DND-41 (cell line): ENCODE measurements at places on chromosomes 12 and 14.

DNA sequence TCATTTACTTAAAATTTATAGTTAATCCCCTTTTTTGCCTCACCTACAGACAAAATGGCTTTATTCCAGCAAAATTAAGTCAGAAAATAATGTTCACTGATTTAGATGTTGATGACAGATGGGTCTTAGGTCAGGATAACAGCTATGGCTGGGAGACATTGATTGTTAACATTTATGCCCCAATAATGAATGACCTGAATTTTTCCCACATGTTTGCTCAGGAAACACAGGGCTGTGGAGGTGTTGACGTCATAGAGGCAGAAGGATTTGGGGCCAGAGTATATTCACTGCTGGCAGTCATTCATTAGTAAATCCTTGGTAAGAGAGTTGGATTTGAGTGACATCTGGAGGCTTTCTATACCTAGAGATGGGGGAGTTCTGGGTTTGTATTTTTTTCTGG, 121.3 kb downstream of the PDE3A start:
- no peak for DNase-seq

- no peak for DNase-seq
These were observed 215.8 kb downstream of the PHLDA1 start for GRCh38 chr12:75815756-75816155.

GRCh38 chr12:66345956-66346355, 43.7 kb downstream of the HELB start:
- DNase-seq = no peak

DNA sequence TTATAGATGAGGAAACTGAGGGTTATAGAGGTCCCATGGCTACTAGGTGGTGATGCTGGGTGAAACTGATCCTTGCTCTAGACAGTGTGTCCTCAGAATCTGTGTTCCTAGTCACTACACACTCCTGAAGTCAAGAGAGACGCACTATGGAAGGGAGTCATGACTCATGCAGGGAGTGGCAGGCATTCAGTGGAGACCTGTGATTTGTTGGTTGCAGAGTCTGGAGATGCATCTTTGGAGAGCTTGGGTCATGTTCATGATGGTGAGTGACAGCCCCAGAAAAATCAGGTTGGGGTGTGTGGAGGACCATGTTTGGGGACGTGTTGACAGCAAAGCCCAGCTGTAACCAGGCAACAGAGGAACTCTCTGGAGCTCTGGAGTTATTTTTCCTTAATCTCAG, 38.0 kb upstream of the FBXO21 start:
- no peak for DNase-seq

DNA sequence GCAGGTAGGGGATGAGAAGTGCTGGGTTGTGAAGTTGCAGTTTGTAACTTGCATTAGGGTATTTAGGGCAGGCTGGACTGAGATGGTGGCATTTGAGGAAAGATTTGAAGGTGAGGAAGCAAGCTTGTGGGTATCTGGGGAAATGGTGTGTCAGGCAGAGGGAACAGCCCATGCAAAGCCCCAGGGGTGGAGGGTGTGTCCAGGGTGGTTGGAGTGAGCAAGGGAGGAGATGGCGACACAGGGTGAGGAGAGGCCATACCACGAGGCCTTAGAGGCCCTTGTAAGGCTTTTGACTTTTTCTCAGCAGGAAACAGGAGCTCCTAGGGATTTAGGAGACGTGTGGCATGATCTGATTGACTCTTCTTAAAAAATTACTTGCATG, 136.9 kb downstream of the NUAK1 start:
- DNase-seq = no peak

- DNase-seq = no peak
These were observed 496.2 kb downstream of the EGLN3 start for GRCh38 chr14:33454707-33455106.

- DNase-seq = no peak
These were observed 123.6 kb downstream of the TSPAN9 start for GRCh38 chr12:3200814-3201233.

GRCh38 chr12:68440068-68440581, 108.0 kb upstream of the MDM1 start:
- DNase-seq = no peak

- DNase-seq = peak; percentile 82
These were observed 31.8 kb upstream of the PLEKHG6 start for GRCh38 chr12:6278439-6279255.

DNA sequence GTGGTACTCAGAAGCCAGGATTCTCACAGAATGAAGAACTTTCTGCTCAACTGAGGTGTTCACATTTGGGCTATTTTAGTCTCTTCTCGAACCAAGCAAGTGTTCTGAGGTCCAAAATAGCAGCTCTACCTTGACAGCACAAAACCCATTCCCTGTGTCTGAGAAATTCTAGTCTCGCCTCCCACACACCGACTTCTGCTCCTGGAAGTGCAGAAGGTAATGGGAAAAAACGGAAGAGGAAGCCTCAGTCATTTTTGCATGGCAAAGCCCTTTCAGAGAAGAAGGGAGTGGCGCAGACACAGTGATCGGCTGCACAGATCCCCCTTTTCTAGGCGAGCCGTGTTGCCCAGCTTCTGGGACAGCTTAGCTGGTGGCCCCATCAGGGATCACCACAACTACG, 31.2 kb upstream of the VPS33A start:
- DNase-seq = no peak

DNA sequence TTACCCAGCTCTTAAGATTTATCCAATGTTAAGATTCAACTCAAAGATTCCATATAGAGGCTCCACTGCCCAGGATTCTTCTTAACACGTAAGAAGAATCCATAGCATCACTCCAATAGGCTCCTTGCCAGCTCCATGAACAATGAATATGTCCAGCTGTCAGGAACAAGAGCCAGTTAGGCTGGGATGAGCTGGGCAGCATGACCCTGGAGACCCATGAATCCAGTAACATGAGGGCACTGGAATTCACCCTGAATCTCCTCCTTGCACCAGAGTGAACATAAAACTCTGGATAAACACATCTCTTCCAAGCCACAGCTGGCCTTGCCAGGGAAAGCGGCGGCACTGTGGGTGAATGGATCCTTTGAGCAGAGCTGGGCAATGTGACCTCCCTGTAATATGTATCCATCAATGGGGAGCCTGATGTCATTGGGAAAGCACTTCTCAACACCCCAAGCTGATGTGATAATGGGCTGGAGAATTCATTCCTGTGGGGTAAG, 24.4 kb upstream of the TC2N start:
- no peak for DNase-seq

- no peak for DNase-seq
These were observed 457.7 kb upstream of the TMPO start for GRCh38 chr12:98057701-98058100.

DNA sequence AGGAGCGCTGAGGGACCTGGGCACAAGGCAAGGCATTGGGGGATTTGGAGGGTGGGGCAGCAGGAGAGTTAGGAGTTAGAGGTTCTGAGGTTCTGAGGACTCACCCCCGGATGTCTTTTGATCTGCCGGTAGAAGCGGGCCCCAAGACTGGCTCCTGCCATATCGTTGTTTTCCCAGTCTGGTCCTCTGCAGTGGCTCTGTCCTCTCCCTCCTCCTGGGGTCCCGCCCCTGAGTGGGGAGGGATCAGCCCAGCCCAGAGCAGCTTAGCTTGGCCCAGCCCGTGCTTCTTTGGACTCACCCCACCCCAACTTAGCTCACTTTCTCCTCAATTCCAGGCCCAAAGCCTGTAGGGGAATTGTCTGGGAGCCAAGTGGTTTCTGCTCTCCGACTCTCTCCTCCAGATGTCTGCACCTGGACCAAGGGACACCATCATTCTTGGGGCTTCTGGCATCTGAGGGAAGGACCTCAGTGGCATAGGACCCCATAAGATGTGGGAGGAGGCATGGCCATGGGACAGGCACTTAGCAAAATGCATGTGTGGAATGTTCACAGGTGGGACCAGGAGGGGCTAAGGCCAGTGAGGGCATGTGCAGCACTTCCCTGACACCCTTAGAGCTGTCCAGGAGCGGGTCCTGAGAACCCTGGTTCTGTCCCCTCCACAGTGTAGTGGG, 7.5 kb downstream of the SHMT2 start:
- DNase-seq = no peak

- DNase-seq = no peak
These were observed 55.6 kb downstream of the CLIP1 start for GRCh38 chr12:122366685-122367475.

- DNase-seq = no peak
These were observed 4.6 kb upstream of the SLC8B1 start for GRCh38 chr12:113339540-113339939.

- no peak for DNase-seq
These were observed 9.4 kb downstream of the PARP11 start for GRCh38 chr12:3863756-3864155.

- DNase-seq = no peak
These were observed 90.7 kb downstream of the PTCSC3 start for GRCh38 chr14:36085861-36086260.

DNA sequence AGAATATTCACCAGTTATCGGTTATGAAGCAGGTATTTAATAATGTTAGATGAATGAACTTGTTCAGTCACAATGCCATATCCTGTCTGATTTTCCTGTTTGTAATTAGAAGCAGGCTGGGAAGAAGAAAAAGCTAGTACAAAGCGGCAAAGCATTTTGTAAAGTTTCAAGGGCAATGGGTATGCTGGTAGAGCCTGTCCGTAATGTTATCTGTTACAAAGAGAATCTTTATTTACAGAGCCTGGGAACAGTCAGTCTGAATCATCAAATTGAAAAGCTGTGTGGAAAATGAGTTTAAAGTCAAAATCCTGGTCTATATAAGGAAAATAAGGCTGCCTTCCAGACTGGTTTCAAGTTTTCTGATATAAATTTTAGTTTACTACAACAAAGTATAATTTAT, 40.5 kb downstream of the PARP11 start:
- DNase-seq = no peak

DNA sequence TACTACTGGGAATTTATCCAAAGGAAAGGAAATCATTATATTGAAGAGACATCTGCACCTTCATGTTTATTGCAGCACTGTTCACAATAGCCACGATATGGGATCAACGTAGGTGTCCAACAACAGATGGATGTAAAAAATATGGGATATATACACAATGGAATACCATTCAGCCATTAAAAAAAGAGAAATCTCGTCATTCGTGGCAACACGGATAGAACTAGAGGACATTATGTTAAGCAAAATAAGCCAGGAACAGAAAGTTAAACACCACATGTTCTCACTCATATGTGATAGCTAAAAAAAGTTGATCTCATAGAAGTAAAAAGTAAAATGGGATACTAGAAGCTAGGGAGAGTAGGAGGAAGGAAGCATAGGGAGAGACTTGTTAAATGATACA, 82.9 kb upstream of the CLMN start:
- DNase-seq = no peak

DNA sequence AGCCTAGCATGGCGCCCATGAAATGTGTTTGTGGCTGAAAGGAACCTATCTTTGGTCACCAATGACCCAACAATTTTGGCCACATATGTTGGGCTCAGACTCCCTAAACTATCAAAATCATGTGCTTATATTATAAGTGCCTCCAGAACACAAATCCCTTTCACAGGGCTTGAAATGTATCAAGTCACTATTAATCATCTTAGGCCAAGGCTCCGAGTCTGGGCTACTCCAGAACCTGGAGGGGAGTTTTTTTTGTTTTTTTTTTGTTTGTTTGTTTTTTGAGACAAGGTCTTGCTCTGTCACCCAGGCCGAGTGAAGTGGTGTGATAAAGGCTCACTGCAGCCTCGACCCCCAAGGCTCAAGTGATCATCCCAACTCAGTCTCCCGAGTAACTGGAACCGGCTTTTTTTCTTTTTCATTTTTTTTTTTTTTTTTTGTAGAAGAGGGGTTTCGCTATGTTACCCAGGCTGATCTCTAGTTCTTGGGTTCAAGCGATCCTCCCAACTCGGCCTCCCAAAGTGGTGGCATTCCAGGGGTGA, 989 bp upstream of the DRAM1 start:
- no peak for DNase-seq

DNA sequence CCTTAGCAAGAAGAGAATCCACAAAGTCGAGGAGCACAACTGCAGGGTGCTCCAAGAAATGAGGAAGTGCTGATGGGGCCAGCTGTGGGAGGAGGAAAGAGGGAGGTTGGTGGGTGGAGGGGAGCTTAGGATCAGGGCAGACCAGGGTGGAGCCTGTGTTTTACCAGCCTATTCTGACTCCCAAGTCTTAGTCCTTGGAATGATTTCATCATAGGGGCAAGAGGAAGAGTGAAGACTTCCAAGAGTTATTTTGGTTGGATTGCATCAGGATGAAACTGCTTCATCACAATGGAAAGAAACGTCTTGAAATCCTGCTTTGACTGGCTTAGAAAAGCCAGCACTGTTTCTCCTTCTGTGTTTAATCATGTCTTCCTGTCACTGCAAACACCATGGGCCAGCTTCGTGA, 194.0 kb downstream of the DPF3 start:
- no peak for DNase-seq

GRCh38 chr14:69620211-69620611, 8.8 kb downstream of the SUSD6 start:
- DNase-seq = no peak

DNA sequence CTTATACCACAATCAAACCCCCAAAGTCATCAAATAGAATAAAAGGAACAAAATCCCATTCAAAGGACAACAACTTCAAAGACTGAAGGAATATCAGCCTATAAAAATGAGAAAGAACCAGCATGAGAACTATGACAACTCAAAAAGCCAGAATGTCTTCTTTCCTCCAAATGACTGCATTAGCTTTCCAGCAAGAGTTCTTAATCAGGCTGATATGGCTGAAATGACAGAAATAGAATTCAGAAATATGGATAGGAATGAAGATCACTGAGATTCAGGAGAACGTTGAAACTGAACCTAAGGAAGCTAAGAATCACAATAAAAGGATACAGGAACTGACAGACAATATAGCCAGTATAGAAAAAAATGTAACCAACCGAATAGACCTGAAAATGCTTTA, 109.5 kb downstream of the SINHCAF start:
- DNase-seq = no peak

GRCh38 chr12:132253698-132254480, 75.5 kb downstream of the GALNT9 start:
- DNase-seq = no peak

GRCh38 chr14:24935796-24936195, 114.2 kb downstream of the STXBP6 start:
- no peak for DNase-seq

- no peak for DNase-seq
These were observed 95.7 kb downstream of the PAPLN start for GRCh38 chr14:73333031-73333430.
